Inflammatory macrophage (primary cell): ENCODE measurements at places on chromosomes 11 and 22.

- no peak for DNase-seq
These were observed 203.4 kb downstream of the CADM1 start for GRCh38 chr11:115300660-115301428.

DNA sequence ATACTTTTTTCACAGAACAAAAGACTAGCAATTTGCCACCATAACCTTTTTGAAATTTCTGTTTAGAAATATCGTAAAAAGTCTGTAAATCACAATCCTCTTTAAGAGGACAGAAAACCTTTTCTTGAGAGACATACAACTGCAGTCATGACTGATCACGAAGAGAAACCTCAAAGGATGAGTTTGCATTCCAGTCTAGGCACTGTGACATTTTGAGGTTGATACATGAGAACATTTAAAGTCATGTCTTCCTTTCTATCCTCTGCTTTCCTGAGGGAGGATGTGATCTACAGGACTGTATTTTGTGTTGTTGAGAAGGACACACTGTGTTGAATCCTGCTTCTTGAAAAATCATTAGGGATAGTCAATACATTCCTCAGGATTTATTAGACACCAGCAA lies 476.7 kb upstream of the CCDC179 start:
- DNase-seq = no peak

DNA sequence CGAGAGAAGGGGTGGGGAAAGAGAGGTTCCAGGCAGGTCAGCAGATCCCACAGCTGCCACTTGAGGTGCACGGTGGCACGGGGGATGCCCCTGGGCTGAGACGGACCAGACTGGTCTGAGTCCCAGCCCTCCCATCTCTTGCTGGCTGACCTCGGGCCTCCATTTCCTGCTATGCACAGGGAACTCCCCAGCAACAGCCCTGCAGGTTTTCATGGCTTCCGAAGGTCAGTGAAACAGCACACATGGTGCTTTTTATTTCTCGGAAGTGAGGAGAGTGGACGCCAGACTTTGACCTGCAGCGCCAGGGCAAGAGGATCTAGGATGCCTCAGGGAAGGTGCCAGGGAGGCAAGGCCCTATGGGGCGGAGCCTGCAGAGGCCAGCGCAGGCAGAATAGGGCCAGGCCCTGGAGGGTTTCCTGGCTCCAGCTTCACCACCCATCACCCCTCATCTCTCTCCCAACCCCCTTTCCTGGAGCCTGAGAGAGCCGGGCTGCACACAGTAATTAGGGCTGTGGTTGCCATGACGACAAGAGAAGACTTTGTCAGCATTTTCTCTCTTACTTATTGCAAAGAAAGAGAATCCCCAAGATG lies 29.5 kb downstream of the SLC22A12 start:
- no peak for DNase-seq

- DNase-seq = no peak
These were observed 106.9 kb upstream of the NAV2 start for GRCh38 chr11:19605520-19606371.

GRCh38 chr11:128226106-128226716 lies 361.1 kb downstream of the ETS1 start:
- no peak for DNase-seq

GRCh38 chr11:10348650-10349280 lies 43.9 kb downstream of the ADM start:
- no peak for DNase-seq

GRCh38 chr22:46815896-46816731 lies 53.7 kb downstream of the TBC1D22A start:
- peak; percentile 61 for DNase-seq
